Dermis blood vessel endothelial cell (primary cell): ENCODE measurements at places on chromosomes 11 and 22. TPM values are rescaled to one million over a fixed set of nuclear protein-coding genes. Genes with fewer than 3 reads are reported as not detected.

GTSE1 gene
- total RNA-seq = 2.7 and 15.6 TPM in 2 replicates

NPAS4 gene
- not detected in 2 replicates for total RNA-seq

WEE1 gene
- 32.0 and 35.1 TPM in 2 replicates for total RNA-seq

CHRM1 gene
- total RNA-seq = not detected in 2 replicates

DUSP8 gene
- 0.37 and 1.2 TPM in 2 replicates for total RNA-seq

WNT7B gene
- total RNA-seq = not detected in 2 replicates

NAALADL1 gene
- total RNA-seq = 11.0 and 20.3 TPM in 2 replicates

DNA sequence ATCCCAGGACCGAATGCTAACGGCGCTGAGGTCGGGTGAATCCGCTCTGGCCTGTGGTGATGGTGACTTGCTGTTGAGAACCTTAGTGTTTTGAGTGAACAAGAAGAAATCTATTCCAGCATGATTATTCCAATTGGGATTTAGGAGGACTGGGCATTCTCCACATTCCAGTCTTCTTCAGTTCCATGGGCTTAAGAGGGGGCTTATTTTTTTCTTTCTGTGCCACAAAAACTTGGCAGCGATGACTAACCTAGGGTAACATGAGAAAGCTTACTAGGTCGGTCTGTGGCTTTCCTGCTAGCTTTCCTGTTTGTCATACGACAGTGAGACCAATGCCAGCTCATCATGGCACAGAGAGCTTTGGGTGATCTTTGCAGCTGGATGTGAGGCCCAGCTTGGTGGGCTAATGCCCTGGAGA is 62.9 kb upstream of the ATXN10 start:
- no peak for DNase-seq

DNA sequence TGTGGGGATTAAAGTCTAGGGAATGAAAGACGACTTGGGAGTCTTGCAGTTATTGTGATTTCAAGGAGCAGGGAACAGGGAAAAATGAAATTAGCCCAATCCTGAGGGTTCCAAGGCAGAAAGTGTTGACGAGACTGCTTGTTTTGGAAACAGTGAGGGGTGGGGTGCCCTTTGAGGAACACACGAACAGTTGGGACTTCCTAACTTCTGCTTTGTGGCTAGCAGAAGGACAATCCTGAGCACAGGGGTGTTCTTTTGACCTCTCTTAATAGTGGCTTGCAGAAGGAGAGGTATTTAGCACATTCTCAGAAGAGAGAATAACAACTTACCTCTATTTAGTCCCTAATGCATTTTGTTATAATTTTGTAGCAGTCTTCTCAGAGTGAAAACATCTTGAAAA is 545.9 kb upstream of the ARHGAP42 start:
- no peak for DNase-seq

- DNase-seq = peak; percentile 78
Measured at GRCh38 chr22:46355369-46355995, 20.0 kb downstream of the TRMU start.

GRCh38 chr11:118491041-118491440 is 36.2 kb upstream of the TTC36 start:
- no peak for DNase-seq

- DNase-seq = peak; percentile 86
Measured at GRCh38 chr22:39634530-39635405, 64.2 kb downstream of the CACNA1I start.

GRCh38 chr11:111776398-111777093 is 10.4 kb upstream of the PPP2R1B start:
- DNase-seq = no peak

DNA sequence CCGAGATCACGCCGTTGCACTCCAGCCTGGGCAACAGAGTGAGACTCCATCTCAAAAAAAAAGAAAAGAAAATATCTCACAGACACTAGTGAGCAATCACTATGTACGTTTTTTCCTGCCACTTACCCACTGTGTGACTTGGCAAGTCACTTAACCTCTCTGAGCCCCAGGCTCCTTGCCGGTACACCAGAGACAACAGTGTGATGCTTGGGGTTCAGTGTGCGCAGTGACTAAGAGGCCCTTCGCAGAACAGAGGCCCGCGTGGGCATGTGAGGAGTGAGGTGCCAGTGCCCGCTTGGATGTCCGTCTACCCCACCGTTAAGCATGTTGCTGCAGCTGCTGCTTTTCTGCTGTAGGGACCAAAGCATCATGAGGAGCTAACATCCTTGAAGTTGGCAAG is 6.7 kb downstream of the OAF start:
- no peak for DNase-seq

GRCh38 chr22:32968746-32969145 is 89.4 kb downstream of the SYN3 start:
- DNase-seq = no peak

DNA sequence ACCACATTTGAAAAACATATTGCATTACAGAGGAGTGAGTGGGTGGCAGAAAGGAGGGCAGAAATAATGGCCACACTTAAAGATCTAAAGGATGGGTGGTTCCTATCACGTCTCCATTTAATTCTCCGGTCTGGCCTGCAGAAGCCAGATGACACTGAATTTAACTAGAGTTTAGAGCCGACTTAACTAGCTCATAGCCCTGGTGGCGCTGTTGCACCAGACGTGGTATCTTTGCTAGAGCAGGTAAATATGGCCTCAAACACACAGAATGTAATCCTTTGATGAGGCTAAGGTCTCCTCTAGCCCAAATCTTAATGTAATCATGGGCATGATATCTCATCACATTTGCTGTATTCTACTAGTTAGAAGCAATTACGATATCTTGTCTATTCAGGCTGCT is 51.5 kb upstream of the GAL start:
- peak; percentile 85 for DNase-seq

DNA sequence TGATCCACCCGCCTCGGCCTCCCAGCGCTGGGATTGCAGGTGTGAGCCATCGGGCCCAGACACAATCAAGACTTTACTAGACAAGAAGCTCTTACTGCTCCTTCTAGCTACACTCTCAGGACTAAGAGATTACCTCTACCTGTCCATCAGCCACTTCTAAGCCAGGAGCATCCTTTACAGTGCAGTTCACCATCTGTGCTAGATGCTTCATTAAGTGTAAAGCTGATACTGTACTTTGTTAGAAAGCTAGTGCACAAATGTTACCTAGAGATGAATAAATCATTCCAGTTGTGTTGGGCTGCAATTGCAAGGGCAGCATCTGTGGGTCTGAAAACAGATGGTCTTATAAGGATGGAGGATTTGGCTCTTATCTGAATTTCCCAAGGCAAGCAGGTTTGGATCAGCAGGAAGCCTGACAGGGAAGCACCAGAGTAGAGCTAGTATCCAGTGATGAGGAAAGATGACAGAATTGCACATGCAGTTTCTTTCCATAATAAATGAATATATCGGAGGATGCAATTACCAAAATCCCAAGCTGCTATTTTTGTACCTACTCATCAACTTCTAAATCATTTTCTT is 58.3 kb downstream of the FAM168A start:
- no peak for DNase-seq

DNA sequence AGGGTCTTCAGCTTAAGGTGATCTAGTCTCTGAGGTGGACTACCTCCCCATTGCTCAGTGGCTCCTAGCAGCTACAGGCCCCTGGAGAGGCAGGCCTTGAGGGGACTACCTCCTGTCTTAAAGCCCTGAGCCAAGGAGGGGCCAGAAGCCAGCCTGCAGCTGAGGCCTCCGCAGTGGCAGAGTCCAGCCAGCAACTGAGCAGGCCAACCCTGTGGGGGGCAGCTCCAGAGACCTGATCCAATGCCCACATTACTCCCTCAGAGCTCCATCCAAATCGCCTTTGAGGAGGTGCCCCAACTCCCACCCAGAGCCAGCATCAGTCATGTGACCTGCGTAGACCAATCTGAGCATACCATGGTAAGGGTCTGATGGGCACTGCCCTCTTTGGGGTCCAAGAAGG is 2.7 kb downstream of the C2CD2L start:
- no peak for DNase-seq

DNA sequence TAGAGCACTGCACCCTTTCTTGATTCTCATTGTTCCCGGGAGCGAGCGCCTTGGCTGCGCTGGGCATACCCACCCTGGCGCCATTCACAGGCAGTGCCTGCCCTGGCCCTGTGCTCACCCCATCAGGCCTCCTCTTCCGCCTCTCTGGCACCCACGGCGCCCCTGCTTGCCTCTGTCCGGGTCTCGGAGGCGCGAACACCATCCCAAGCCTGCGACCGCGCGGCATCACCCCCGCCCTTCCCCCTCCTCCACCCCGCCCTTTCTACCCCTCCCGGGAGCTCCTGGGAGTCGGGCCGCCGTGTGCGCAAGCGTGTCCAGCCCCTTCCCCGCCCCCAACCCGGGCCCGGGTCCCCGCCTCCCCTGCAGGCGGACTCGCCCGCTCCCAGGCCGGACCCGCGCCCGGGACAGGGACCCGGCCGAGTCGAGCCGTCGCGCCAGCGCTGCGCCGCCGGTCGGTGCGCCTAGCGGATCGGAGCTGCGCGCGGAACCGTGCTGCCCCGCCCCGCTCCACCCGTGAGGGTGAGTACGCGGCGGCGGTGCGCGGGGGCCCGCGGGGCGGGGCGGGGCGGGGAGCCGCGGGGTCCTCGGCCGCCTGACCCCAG is at the start of gene ST3GAL4:
Gene ST3GAL4 (plus strand): TSS at position 363 of the 602 bp plus-strand sequence. CDS start 50,470 bp downstream, outside the sequence.
- peak; percentile 78 for DNase-seq

DNA sequence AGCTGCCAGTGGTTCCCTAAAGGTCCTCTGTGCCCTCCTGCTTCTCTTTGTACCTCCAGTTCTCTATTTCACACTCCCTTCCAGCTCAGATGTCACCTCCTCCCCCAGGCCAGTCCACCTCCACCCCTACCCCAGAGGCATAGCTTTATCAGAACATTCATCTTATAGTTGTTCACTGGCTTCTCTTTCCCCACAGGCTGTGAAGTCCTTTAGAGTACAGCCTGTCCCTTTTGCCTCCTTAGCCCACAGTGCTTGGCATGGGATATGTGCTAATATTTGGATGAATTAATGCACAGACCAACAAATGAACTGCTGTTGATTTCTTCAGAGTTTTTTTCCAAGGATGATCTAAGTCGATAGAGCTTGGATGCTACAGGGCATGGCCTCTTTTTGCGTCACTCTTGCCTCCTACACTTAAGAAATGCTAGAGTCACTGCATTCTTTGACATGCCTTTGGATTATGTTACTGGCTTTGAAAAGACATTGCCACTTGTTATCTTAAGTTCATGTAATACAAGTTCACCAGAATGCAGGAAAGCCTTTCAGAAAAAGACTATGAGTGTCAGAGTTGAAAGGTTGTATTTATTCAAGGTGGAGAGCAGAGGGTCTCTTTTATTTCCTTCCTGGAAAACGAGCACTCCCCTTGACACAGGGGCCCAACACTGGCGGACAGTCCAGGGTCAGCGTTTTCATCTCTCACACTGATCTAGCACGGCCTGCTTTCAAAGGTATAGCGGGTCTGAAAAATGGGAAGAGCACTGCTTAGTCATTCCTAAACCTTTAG is 75.7 kb downstream of the PISD start:
- no peak for DNase-seq

- DNase-seq = no peak
Measured at GRCh38 chr11:47104261-47104950, 72.3 kb downstream of the ARFGAP2 start.

GRCh38 chr22:31272522-31273446 is 19.5 kb downstream of the PIK3IP1 start:
- peak; percentile 83 for DNase-seq

- no peak for DNase-seq
Measured at GRCh38 chr11:22797047-22797446, 32.6 kb downstream of the SVIP start.

DNA sequence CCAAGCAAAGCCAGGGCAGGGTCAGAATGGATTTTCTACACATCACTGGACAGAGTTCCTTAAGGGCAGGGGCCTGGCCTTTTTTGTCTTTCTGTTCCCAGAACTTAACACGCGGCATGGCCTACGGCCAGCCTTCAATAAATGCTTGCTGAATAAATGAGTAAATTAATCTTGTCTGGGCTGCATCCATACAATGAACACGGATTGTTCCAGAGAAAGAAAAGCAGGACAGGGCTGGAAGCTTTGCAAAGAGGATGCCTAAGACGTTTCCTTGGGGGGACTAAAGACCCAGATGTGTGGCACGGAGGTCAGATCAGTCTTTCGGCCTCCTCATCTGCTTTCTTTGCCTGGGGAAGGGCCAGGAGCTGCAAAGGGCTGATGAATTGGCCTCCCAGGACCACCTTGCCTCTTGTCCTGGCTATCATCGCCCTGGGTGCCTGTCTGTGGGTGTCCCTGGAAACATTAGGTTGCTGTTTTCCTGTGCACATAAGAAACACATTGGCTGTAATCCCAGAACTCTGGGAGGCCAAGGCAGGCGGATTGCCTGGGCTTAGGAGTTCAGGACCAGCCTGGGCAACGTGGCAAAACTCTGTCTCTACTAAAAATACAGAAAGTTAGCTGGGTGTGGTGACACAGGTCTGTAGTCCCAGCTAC is 20.8 kb upstream of the RFPL3 start:
- DNase-seq = no peak

- no peak for DNase-seq
Measured at GRCh38 chr22:38413085-38414008, 41.7 kb downstream of the KCNJ4 start.
